HepG2 (cell line): ENCODE measurements at places on chromosomes 7 and 10.

DNA sequence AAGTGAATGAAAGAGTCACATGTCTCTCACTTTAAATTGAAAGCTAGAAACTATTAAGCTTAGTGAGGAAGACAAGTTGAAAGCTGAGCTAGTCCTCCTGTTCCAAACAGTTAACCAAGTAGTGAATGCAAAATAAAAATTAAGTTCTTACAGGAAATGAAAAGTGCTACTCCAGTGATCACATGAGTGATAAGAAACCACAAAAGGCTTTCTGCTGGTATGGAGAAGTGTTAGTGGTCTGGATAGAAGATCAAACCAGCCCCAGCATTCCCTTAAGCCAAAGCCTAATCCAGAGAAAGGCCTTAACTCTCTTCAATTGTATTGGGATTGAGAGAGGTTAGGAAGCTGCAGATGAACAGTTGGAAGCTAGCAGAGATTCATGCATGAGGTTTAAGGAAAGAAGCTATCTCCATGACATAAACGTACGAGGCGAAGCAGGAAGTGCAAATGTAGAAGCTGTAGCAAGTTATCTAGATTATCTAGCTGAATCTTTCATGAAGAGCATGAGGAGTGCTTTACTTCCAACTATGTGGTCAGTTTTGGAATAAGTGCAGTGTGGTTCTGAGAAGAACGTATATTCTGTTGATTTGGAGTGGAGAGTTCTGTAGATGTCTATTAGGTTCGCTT, 261.6 kb downstream of the MDFIC start:
- DNase-seq, result no peak

- no peak for DNase-seq
Measured at GRCh38 chr7:150754951-150755350, 17.7 kb downstream of the GIMAP5 start.

GRCh38 chr7:132654150-132654549, 77.9 kb upstream of the PLXNA4 start:
- no peak for DNase-seq

- DNase-seq, result no peak
Measured at GRCh38 chr10:127368929-127369328, 172.5 kb upstream of the INSYN2A start.

GRCh38 chr7:143193880-143194279, 10.7 kb downstream of the TAS2R39 start:
- no peak for DNase-seq

- no peak for DNase-seq
Measured at GRCh38 chr10:44011603-44011981, 362.9 kb upstream of the ZNF32 start.

DNA sequence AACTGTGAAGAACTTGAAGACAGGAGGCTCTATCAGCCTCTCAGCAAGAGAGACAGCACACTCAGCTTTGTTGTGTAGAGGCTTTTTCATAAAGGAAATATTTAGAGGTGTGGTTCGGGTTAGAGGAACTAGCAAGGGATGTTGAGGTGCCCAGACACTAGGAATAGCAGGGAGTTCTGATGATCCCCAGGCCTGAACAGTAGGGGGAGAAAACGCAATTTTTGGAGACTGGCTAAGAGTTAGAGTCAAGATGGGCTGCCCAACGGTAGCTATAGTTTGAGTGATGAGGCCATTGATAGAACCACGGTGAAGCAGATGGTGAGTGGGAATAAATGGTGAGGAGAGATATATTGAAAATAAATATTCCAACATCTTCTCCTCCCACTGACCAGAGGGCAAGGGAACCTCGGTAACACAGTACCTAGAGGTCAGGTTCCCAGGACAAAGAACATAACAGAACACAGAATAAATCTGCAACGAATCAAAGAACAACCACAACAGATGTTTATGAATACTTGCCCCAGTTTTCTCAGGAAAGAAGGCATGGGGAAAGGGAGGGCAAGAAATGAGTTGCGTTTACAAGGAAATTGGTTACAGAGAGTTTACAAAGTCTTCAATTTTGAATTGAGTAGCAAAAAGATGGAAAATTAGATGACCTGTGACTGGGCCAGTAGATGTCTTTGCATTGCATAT, 24.2 kb upstream of the BPGM start:
- DNase-seq, result no peak

DNA sequence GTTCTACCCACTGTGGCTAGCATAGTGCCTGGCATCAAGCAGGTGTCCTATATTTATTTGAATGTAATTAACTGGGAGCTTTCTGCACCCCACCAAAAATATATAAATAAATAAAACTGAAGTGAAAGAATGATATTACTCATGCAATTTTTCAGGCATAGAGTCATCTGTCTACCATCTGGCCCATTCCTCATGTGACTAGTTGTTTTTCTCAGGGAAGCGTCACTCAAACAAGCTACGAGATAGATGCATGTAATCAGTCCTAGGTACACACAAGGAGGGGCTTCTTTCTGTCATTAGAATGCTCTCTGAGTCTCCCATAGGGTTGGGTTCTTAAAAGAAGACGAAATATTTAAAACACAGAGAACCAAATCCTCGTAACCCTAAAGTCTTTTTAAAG, 255.5 kb upstream of the KMT2E start:
- no peak for DNase-seq

- DNase-seq, result no peak
Measured at GRCh38 chr7:50739744-50740435, 42.8 kb downstream of the GRB10 start.

DNA sequence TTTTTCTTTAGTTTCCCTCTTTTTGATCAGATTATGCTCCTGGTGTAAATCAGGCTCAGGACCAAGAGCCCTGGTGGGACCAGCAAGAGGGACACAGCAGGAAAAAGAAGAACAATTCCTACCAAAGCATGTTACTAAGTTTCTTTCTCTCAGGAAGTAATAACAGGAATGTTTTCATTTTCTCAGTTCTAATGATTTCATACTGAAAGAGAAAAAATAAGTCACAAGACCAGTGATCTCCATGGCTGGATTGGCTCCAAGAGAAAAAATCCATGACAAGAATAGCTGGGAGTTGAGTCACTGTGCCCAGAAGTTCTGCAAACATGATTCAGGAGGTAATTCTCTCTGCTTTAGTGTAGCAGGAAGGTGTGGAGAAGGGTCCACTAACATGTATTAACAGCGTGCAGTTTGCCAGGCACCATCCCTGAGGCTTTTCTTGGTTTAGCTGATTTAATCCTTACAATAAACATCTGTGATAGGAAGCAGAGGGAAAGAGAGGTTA, 23.8 kb upstream of the IFIT2 start:
- DNase-seq, result peak; percentile 81

DNA sequence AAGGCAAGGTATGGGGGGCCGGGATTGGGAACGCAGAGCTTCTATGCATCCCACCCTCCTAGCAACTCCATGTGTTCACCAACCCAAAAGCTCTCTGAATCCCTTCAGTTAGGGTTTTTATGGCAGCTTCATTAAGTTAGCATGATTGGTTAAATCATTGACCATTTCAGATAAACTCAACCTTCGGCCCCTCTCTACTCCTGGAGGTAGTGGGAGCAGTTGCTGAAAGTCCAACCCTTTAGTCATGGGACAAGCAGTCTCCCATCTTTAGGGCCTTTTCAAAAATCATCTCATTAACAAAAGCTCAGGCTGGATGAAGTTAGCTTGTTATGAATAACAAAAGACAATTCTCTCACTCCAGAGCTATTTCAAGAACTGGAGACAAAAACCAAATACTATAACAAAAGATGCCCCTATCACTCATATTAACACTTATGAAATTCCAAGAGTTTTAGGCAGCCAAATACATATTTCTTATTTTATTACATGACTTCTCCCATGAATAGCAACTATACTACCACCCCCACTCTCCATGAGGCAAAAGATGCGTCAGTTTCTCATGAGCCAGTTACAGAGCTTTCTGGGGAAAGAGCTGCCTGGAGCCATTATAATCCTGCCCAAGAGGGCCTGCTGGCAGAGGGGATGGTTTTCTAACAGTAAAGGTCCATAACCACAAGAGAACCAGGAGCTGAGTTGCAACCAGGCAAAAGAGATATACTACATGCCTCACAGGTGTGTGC, 44.6 kb downstream of the SLC16A12 start:
- no peak for DNase-seq

DNA sequence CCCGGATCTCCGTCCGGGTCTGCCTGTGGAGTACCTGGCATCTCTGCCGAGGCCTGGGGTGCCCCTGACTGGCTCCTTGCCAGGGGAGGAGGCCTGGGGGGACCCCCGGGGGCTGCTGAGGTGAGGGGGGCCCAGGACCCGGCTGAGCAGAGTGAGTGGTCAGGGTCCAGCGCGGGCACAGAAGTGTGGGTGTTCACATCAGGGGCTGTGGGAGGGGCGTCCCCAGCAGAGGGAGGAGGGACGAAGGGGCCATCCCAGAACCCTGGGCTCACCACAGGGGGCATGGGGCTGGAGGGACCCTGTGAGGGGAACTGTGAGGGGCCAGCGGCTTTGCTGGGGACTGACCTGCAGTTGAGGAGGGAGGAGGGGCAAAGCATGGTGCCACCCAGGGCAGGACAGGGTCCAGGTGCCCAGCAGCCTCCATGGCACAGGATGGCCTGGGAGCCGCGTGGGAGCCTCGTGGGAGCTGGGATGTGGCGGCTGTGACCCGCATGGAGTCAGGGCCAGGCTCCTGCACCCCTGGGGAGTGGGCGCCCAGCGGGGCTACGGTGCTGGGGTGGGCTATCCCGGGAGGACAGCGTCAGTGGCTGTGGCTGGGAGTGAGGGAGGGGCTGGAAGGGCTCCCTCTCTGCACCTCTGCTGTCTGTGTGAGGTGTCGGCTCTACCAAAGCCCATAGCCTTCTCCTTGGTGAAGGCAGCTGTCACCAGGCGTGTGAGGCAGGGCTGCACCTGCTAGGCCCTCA, 91.2 kb downstream of the DNAJB6 start:
- no peak for DNase-seq

DNA sequence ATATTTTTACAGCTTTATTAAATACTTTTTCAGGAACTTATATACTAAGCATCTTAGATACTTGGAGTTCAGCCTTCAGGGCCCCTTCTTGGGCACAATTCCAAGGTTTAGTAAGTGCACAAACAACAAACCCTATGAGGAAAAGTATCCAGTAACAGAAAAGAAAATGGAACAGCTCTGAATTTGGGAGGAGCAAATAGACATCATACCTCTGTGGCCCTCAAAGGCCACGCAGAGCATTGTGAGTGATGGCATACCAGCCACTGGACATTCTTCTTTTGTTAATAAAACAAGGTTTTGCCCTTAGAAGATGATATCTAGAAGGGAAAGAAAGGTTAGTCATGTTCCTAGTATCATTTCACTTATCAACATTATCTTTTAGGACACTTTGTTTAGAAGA, 46.0 kb downstream of the ST7 start:
- no peak for DNase-seq

- DNase-seq, result no peak
Measured at GRCh38 chr10:17119845-17120244, 9.8 kb downstream of the CUBN start.

GRCh38 chr10:113161066-113161465, 211.0 kb downstream of the TCF7L2 start:
- DNase-seq, result no peak

GRCh38 chr7:137151041-137151689, 192.4 kb downstream of the PTN start:
- DNase-seq, result no peak

DNA sequence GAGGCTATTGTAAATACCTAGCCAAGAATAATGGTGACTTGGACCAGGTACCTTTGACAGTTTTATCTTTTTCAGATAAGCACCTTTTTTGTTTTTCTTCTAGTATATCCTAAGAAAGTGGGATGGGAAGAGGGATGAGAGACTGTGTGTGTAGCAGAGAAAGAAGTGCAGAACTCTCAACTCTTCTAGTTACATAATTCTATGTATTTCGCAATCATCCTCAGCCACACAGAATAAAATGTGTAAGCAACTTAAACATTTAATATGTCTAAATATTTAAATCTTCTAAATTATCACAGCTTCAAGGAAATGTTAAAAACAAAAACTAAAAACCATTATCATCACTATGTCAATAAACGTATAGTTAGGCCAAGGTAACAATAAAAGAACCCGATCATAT, 42.6 kb upstream of the GSAP start:
- no peak for DNase-seq

DNA sequence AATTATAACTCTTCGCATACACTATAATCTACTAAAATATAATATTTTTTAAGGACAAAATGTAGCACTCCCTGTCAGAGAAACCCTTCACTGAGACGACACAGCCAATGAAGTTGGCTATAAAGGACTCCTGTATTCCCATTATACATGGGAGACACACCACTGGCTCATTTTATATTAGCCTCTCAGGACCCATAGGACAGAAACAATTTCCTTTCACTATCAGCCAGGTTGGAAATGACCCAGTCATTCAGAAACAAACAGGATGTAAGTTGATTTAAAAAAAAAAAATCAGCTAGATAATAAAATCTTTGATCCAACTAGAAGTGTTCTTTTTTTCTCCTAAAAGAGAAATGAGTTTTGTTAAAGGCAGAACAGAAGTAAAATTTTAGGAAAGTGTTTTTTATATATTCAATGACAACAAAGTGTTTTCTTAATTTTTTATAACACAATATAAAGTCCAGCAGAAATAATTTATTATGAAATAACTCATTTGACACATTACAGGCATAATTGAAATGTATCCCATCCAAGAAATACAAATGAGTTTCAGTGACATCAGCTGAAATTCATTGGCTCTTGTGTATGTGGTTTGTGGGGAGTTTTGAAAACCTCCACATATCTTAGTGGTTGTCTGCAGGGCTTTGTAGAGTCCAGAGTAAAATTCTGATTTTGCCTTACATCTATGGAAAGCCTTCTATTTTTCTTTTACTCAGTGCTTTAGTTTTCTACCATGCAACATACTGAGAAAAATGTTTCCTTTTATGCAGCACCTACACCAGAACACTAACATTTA, 64.1 kb downstream of the CTTNBP2 start:
- DNase-seq, result no peak

DNA sequence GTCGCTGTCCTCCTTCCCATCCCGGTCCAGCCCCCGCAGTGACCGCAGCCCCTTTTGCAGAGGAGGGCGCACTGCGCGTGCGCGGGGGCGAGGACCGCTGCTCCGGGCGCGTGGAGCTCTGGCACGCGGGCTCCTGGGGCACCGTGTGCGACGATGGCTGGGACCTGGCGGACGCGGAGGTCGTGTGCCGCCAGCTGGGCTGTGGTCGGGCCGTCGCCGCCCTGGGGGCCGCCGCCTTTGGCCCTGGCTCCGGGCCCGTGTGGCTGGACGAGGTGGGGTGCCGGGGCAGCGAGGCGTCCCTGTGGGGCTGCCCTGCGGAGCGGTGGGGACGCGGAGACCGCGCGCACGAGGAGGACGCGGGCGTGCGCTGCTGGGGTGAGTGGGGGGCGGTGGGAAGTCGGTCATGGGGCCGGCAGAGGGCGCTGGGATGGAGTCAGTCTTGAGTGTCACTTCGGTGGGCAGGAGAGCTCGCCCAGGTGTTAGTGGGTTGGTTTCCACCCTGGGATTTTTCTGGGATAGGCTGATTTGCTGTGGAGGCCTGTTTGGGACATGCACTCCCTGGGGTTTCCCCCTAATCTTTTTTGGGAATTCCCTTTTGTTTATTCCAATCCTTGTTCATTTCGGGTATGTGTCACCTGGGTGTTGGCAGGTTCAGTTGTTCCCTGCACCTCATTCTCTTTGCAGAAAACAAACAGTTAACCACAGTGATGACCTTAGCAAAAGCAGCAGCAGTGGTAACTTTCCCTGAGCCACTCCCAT, 11.6 kb downstream of the SCART1 start:
- no peak for DNase-seq
